Cortex of kidney (tissue), 1 donor: ENCODE measurements at places on chromosomes 3 and 15.

DNA sequence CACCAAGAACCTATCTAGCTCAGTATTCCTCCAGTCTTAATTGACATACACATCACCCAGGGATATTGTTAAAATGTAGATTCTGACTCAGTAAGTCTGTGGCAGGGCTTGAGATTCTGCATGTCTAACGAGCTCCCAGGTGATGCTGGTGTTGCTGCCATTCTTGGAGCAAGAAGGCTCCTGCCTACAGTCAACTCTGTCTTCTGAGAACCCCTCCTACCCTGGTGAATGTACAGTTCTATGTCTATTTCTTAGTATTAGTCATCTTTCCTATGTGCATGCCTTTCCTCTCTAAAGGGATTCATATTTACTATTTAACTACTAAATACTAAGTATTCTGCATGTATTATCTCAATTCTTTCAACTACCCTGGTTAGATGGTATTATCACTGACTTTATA, 268.7 kb downstream of the EDEM1 start:
- DNase-seq: no peak

DNA sequence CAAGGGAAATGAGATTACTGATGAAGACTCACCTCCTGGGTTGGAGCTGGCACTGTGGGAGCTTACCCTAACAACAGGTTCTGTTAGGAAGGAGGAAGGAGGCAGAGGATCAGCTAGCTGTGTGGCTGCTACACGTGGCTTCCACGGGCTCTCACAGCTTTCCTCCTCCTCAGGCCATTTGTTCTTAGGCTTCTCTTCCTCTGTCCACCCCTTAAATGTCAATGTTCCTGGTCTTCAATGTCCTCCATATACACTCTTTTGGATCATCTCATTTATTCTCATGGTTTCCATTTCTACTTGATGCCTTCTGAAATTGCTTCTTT, 5.0 kb downstream of the PIGZ start:
- DNase-seq: no peak

DNA sequence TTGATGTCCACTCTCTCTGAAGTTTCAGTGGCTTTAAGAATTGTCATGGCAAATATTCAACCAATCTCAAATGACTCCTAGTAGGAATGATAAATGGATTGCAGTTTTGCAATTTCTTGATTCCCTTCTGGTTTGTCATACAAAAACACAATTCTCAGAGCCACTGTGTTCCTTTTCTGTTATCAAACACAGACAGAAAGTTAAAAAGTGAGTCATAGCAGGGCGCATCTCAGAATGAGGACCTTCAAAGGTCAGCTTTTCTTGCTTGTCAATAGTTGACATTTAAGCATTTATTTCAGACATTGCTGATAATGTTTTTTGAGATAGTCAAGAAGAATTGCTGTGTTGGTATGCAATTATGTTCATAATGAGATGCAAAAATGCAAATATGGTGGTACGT, 405.9 kb downstream of the NR2F2 start:
- no peak for DNase-seq

GRCh38 chr3:155325263-155325835, 31.9 kb upstream of the STRIT1 start:
- no peak for DNase-seq

DNA sequence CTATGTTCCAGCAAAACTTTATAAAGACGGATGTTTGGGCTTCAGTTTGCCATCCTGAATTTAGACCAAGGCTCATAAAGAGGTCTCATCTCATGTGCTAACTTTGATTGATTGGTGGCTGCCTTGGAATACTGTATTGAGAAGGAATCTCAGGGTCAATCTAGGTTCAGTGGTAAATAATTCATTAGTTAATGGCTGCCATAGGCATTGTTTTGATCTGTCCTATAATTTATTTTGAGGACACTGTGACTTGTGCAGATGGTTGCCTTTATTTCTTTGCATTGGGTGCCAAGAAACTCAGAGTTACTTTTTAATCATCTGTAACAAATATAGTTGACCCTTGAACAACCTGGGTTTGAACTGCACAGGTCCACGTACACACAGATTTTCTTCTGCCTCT, 159.8 kb downstream of the B3GALNT1 start:
- no peak for DNase-seq

- DNase-seq: no peak
These were observed 85.9 kb downstream of the FAIM start for GRCh38 chr3:138694287-138695007.

DNA sequence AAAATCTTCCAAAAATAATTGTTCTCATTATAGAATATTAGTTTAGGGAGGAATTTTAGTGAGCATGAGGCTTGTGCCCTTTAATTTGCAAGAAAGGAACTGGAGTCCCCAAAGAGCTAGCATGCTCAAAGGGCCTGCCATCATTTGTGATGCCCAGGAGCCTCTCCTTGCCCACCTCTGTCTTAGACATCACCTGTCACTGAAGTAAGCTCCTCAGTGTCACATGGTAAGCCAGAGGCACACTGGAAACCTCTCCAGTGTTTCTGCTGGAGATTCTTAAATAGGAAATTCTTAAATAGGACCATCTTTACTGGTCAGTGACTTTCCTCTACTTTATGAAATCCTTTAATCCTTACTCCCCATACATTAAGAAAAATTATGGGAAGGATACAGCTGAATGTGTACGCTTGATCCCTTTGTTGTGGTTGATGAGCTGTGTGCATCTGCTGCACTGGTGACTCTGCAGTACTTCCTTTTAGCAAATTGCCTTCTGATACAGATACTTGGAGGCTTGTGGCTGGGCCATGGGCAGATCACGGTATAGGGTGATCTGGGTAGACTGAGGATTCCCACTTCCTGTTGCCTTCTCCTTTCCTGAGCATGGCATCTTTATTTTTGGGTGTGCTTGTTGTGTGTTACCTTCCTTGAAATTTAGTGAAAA, 197.4 kb downstream of the KLHL25 start:
- no peak for DNase-seq

- DNase-seq: no peak
These were observed 12.3 kb upstream of the KPNA4 start for GRCh38 chr3:160577556-160578195.

DNA sequence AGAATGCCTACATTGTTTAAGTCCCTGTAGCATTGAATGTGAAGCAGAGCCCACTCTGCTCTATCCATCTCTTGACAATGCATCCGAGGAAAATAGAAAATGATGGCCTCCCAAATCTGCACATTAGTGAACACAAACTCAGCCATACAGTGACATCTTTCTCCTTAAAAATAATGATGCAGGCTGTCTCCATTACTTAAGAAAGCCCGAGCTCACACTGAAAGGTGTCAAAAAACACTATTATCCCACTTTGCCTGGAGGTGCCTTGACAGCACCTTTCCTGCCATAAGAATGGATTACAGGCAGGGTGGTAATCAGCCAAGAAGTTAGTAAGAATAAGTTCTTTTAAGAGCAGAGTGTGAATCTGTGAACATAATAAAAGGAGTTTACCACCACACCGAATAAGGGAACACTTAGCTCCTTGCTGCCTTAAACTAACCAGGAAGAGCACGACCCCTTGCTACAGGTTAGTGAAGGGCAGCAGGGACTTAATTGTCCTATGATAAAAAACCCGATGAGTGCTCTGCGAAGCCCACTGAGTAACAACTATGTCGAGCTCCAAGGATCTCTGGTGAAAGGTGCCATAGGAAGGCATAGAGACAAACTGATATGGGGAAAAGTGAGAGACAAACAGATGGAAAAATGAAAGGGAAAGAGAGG, 123.2 kb upstream of the TUSC7 start:
- no peak for DNase-seq

DNA sequence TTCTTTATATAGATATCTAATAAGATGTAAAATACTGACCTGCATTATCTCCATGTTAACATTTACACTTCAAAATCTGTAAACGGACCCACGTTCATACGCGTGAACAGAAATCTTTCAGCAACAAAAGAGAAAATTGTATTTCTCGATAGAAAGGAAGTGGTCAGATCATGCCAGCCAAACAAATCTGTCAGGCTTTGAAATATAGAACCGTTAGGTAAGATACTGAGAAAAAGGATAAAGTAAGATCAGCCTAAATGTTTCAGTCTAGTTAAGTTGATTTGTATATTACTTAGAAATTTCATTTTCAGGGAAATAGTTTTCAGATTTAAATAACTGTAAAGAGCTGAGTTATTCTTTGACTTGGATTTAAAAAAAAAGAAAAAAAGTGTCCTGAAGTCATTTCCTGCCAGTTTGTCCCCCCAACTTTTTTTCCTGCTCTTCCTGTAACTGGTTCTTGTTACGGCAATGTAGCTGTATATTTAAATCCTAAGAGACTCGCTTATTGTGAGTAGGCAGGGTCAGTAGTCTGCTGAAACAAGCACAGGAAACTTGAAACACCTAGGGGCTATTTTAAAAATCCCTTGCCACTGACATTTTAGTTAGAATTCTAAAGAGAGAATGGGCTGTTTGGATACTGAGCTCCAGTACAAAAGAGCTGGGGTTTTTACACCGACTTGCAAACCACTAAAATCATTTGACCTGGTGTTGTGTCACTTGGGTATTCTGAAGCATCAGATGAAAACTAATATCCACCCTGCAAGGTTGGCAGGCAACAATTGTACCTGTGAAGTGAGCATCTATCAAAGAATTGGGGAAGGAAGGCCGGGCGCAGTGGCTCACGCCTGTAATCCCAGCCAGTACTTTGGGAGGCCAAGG, 237.5 kb downstream of the UBE2E2 start:
- no peak for DNase-seq

- DNase-seq: no peak
These were observed 19.4 kb upstream of the MRPS22 start for GRCh38 chr3:139324456-139324855.

DNA sequence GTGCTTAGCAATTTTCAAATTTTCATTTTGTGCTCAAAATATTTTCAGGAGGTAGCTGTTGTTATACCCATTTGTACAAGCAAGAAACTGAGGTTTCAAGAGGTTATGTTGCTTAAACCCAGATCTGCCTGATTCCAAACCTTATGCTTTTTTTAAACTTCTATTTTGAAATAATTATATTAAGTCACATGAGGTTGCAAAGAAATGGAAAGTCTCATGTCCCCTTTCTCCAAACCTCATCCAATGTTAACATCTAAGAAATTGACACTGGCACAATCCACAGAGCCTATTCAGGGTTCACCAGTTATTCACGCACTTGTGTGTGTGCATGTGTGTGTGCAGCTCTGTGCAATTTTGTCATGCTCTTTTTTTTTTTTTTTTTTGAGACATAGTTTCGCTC, 35.1 kb downstream of the B3GNT5 start:
- no peak for DNase-seq

- DNase-seq: no peak
These were observed 2.6 kb downstream of the LIMD1 start for GRCh38 chr3:45597171-45597570.

GRCh38 chr3:60190073-60190472, 1061.2 kb downstream of the FHIT start:
- no peak for DNase-seq

DNA sequence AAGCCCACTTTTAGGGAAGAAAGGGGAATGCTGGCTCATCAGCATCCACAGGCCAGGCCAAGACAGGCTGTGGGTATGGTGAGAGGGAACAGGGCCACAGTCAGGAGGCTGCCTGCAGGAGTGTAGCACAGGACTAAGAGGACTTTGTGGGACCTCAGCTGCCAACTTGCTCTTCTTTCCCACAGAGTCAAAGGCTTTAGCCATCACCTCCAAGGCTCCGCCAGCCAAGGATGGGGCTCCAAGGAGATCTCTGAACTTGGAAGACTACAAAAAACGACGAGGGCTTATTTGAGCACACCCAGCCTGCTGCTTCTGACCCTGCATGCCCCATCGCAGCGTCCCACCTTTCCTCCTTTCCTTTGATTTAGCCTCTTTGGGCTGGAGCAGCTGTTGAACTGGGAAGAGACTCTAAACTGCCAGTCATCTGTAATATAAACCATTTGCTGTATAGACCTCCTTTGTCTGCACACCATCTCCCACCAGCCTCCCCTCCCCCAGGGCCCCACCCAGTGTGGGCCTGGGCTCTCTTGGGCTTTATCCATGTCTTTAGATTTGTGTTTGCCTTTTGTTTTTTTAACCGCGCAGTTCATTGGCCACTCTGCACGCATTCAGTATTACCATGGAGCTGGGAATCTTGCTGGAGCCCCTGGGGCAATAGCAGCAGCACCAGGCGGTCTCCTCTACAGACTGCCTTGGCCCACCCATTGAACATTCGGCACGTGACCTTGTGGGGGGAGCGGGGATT, 13.1 kb upstream of the ITPKA start:
- no peak for DNase-seq

- no peak for DNase-seq
These were observed 140.5 kb upstream of the SMAD3 start for GRCh38 chr15:66924889-66925288.

DNA sequence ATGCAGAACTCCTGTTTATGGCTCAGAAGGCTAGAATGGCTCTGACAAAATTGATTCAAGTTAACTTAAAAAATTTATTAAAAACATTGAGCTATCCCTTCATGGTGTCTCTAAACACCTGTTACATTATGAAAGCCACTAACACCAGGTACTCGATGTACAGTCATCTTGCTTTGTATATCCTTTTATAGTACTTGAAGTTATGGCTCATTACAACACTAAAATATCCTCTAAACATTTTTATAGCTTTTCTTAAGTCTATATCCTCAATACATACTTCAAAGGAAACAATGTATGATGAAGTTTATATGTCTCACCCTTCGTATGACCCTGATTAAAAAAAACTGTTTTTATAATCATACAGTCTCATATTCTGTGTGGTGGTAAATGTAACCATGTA, 38.2 kb downstream of the SLITRK3 start:
- DNase-seq: no peak

DNA sequence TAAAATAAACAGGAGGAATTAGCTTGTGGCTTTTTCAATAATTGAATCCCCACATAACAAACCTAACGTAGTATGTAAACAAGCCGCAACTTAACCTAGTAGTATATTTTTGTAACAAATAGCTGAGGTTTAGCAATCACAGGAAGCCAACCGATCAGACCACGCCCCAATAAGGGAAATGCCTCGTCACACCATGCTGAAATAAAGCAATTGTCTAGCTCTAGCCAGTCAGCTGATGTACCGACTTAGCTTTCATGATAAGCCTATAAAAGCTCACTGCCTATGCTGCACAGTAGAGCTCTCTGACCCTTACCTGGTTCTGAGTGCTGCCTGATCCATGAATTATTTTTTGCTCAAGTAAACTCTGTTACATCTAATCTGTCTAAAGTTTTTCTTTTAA, 208.9 kb downstream of the ROBO1 start:
- DNase-seq: no peak

DNA sequence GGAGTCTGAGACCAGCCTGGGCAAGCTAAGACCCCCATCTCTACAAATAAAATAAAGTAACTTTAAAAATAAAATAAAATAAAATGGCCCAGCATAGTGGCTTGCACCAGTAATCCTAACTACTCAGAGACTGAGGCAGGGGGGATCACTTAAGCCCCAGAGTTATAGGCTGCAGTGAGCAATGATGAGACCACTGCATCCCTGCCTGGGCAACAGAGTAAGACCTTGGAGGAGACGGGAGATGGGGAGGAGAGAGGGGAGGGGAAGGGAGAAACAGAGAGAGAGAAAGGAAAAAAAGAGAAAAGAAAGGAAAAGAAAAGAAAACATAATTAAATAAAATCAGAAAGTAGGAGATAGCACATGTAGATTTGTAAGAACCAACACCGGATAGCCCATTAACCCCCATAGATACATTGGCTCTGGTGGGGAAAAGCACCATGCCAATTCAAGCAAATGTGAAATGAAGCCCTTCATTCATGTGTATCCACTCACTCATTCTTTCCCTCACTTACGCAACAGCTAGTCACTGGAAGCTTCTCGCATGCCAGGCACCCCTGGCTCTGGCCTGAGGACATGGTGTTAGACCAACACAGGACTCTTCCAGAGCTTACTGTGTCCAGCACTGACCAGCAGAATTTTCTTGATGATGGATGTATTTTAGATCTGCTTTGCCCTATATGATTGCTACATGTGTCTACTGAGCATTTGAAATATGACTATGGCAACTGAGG, 183.2 kb downstream of the MAGI1 start:
- no peak for DNase-seq
